HT1080 (cell line): ENCODE measurements at places on chromosomes 4 and X.

DNA sequence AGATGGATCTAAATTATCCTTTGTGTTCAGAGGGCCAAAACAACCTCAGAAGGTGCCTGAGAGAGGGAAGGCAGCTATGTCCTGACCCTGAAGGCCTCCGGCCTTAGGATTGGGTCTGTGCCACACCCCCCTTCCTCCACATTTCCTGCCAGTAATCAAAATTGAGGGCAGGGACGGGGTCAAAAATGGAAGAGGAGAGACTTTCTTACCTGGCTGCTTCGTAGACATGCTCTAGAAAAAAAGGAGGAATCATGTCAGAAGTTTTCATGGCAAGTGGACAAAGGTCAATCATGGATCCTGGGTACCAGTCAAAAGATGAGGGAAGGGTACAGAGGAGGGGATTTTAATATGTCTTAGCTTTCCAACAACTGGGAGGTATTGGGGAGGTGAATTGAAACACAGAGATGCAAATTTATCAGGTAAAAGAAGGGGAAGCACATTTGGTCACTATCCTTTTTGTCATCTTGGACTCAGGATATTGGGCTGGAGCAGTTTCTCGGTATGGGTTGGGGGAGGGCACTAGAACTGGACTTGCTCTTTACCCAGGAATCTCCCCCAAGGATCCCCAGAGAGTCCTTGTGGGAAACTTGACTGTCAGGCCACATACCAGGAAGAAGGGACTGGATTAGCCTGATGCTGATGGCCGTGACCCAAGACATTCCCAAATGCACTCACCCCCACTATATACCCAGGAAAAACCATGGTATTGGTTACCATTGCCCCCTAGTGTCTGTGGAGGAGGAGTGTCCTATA is 17.1 kb downstream of the VSIG4 start:
- DNase-seq = peak; percentile 8

- no peak for DNase-seq
Observed at GRCh38 chr4:25795091-25795490, 67.7 kb downstream of the SEL1L3 start.

GRCh38 chrX:135931644-135932487 is 38.4 kb downstream of the SAGE1 start:
- peak; percentile 34 for DNase-seq

- no peak for DNase-seq
Observed at GRCh38 chr4:81623434-81623833, 151.7 kb upstream of the RASGEF1B start.

DNA sequence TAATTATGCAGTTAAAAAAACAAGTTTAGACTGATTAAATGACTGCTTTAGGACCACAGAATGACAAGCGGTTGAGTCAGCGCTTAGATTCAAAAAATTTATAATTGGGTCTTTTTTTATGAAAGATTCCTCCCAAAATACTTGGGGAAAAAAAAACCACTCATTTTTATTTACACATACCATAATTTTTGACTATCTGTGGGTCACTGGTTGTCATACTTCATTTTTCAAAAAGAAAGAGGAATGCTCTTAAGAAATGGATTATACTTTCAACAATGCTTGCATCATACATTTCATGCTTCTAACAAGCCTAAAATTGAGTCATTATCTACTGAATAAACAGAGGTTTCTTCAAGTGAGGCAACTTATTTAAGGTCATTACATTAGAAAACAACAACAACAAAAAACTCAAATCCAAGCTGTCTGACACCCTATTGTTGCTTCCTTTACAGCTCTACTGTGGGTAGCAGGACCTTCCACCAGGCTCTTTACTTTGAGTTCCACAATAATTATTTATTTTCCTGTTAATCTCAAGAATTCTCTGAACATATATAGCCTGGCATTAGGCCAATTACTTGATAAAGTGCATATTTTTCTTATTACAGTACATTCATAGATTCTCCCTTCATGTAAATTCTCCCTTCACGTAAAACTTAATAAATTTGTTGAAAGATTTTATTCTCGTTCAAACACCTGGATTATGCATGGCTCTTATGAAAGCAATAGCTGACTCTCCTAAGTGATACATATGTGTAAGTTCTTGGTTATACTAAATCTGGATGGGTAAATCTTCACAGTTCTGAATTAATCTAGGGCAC is 445.5 kb downstream of the PCDH10 start:
- DNase-seq = no peak

DNA sequence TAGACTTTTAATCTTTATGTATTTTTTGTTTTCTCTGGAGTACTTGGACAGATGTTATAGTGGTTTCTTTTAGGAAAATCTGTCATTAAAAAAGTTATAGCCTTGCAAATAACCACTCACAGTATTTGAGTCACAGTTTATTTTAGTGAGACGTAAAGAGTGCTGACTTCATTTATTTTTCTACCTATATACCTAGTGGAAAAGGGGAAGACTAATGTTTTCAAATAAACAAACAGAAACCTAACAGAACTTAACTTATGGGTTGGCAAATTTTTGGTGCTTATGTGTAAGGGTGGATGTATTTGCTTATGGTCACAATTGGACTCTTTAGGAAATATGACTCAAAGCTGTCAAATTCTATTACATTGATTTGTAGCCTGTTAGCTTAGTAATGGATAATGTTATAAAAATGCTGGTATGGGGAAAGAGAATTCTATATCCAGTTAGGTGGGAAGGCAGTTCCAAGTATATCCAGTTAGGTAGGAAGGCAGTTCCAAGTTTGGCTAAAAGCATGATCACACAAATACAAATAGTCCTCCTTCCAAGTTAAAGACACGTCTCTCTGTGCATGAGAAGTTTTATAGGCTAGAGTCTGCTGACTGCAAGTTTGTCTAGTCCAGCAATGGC is 61.9 kb downstream of the SLC9A6 start:
- DNase-seq = no peak

GRCh38 chr4:21749924-21750323 is 198.6 kb downstream of the KCNIP4 start:
- peak; percentile 61 for DNase-seq

GRCh38 chr4:83285055-83285407 is 433 bp upstream of the COQ2 start:
- peak; percentile 51 for DNase-seq

GRCh38 chr4:13176741-13177142 is 307.4 kb downstream of the RAB28 start:
- DNase-seq = no peak

GRCh38 chr4:53313510-53313909 is 52.4 kb downstream of the SCFD2 start:
- peak; percentile 19 for DNase-seq

DNA sequence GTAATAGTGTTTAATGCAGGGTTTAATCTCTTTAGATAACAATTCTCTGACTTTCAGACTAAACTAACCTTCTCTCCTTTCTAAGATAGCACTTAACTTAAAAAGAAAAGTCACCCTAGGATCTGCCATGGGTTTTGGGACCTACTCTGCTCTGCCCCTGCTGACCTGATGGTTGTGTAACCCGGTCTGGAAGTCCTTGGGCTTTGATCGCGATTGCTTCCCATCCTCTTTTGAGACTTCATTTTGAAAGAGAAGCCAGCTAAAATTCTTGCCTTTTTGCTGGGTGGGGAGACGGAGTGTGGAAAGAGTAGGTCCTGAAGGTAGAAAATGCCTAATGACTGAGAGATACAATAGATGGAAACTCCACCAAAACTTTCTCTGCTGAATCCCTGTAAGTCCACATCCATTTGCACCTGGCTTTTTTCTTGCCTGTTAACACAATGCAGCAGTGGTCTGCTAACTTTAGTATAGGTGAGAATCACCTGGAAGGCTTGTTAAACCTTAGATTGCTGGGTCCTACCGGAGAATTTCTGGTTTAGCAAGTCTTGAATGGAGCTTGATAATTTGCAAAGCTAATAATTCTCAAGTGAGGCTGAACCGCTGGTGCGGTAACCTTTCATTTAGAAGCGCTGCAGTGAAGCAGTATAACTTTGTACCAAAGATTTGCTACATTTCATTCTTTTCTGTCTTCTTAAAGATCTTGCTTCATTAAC is 45.6 kb upstream of the CCSER1 start:
- no peak for DNase-seq

DNA sequence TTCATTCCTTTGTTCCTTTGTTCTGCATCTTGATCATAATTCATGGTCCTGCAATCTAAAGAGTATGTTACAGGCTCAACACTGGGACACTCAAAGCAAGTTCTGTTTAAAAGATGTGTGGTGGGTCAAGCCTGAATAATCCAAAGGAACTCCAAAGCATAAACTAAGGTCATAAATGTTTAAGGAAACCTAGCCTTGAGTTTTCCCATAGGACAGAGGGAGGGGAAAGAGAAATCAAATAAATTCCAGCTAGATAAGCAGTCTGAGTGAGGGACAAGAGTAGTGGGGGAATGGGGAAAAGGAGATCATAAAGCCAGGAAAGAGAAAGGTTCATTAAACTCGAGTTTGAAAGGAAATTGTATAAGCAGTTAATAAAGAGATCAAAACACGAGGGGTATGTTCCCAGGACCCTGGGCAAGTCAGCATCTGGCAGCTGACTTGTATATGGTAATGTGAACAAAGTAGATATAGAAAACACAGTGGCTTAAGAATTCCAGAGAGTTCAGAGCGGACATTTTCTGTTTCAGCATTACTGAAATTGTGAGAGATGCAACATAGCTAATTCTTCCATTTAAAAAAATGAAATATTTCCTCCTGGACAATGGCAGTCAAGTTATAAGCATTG is 125.8 kb upstream of the EDNRA start:
- DNase-seq = no peak

- no peak for DNase-seq
Observed at GRCh38 chrX:39582091-39582490, 515.7 kb downstream of the BCOR start.

DNA sequence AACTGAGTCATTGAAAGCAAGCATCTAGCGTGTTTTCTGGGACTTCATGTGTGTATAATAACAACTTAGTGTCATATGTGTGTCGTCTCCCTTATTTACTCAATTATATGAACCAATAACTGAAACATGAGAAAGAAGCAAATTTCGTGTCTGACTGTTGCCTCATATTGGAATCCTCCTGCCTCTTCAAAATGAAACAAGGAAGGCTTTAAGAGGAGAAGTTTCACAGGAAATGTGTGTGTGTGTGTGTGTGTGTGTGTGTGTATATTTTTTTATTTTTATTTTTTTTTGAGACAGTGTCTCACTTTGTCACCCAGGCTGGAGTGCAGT is 145.8 kb upstream of the SFRP2 start:
- no peak for DNase-seq

GRCh38 chrX:137366018-137366633 is 199.8 kb upstream of the ZIC3 start:
- no peak for DNase-seq

DNA sequence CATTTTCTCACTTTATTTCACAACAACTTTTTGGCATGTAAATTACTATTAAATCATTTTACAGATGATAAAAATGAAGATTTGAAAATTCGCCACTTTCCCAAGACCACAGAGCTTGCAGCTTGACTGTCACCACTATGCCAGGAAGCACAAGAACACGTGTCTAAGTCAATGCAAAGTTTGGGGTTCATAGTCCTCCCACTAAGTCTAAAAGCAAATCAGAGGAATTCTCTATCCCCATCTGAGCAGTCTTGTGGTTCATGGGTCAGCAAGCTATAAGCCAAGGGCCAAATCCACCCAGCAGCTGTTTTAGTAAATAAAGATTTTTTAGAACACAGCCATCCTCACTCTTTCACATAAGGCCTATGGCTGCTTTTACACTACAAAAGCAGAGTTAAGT is 833.3 kb upstream of the INTU start:
- no peak for DNase-seq

GRCh38 chr4:108355186-108355901 is 186.6 kb upstream of the LEF1 start:
- no peak for DNase-seq

GRCh38 chr4:150421612-150422011 is 160.3 kb upstream of the MAB21L2 start:
- no peak for DNase-seq

GRCh38 chr4:174707902-174708301 is 121.1 kb downstream of the GLRA3 start:
- DNase-seq = no peak

- DNase-seq = no peak
Observed at GRCh38 chr4:3352941-3353594, 60.2 kb downstream of the RGS12 start.
